ENCODE measurements at places on chromosomes 3 and 15.

DNA sequence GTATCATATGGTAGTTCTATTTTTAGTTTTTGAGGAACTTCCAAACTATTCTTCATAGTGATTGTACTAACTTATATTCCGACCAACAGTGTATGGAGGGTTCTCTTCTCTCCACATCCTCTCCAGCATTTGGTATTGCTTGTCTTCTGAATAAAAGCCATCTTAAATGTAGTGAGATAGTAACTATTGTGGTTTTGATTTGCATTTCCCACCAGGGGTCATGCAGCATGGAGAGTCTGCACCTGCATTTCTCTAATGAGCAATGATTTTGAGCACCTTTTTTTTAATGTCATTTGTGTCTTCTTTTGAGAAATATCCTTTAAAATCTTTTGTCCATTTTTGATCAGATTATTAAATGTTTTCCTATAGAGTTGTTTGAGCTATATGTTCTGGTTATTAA lies 718.5 kb downstream of the ZBBX start:
- no peak for DNase-seq

GRCh38 chr3:65052101-65052500 lies 364.3 kb upstream of the ADAMTS9 start:
- DNase-seq = no peak

DNA sequence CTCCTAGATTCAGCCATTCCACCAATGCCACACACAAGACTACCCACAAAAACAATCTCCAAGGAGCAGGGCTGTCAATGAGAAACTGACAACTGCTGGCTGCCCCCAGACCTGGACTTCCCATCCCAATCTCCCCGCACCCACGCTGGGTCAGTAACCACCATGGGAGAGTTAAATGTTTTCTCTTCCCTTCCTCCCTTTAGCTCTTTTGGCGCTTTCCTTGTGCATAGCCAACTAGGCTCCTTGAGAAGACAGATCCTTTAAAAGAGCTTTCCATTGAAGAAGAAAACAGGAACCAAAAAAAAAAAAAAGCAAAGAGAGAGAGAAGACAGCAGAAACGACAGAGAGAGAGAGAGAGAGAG lies 8.3 kb downstream of the BCL6 start:
- no peak for DNase-seq

GRCh38 chr15:37055481-37055880 lies 44.9 kb downstream of the MEIS2 start:
- no peak for DNase-seq

- no peak for DNase-seq
These were observed 92.5 kb downstream of the LIPC start for GRCh38 chr15:58524247-58524646.

DNA sequence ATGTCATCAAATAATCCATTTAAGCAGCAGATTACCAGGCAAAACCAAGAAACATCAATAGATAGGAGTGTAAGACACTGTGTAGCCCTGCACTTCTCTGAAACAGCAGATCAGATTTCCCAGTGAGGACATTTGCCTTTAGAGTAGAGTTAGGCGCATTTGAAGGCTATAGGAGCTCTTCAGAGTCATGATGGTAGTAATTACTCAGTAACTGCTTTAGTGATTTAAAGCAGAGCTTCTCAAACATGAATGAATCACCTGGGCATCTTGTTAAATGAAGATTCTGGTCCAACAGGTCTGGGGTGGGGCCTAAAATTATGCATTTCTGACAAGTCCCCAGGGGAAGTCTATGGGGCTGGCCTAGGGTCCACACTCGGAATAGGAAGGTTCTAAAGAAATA lies 36.9 kb downstream of the THRB start:
- no peak for DNase-seq

GRCh38 chr3:127056281-127056680 lies 73.4 kb downstream of the PLXNA1 start:
- DNase-seq = no peak

DNA sequence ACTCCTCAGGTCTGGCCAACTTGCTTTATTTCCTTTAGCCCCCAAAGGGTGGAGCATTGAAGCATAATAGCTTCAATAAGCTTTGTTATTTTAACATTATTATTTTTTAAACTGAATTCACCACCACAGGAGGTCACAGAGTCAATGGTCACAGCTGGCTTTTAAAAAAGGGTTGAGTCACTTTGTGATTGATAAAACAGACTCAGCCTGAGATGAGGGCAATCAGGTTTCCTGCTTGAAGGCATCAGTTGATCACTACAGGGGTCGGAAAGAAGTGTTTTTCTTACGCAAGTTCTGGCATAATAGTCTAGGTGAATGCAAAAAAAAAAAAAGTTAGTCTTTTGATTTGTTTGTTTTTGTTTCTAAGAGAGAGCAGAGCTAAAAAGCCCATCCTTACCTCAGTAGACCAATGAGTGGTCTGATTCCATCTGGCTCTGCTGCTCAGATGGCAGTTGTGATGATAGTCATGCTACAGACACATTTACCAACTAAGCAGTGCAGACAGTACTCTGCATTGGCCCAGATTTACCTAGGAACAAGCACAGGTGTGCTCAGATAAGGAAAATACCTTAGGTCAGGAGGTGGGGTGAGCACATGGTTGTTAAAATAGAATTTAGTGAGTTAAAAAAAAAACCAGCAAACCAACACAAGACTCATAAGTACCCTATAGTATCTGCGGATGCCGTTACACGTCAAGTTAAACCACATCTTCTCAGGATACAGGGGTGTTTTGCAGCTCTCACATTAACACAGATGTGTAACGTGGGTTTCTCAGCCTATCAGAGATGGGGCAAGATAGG lies 22.6 kb downstream of the ZNF80 start:
- no peak for DNase-seq

DNA sequence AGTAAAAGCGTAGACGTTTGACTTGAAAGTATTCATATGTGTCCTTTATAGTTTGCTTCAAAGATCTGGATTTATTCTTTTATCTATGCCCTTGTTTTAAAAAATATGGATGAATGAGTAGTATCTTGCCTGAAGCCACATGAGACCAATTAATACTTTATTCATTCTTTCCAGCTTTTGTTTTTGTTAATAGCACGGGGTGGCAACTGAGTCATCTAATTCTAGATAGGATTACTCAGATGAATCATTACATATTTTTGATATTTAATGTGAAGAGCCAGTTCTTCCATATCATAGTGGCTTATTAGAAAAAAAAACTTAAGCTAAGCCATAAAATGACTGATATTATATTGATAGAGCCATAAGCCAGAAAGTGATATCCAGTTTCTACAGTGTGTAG lies 121.9 kb downstream of the BBX start:
- DNase-seq = no peak

GRCh38 chr3:2452249-2452648 lies 353.6 kb downstream of the CNTN4 start:
- DNase-seq = no peak

- DNase-seq = no peak
These were observed 58.5 kb upstream of the PPARG start for GRCh38 chr3:12230406-12230805.

- DNase-seq = no peak
These were observed 150.3 kb upstream of the ARHGEF26 start for GRCh38 chr3:153970741-153971347.

DNA sequence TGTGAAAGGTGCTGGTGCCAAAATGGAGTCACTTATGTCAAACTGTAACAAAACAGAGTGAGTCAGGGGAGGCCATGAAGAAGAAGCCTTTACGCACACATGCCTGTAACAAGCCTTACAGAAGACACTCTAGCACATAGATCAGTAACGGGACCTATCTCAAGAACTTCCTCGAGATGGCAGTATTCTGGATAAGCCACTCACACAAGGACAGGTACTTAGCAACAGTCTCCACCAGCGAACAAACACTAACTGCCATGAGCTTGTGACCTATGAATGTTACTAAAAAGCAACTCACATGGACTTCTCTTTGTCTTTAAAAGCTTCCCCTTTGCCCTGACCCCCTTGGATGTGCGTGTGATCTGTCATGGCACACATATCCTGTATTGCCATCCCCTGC lies 235.1 kb downstream of the CD47 start:
- no peak for DNase-seq

- DNase-seq = no peak
These were observed 183.4 kb upstream of the UBE2E2 start for GRCh38 chr3:23019596-23020300.

DNA sequence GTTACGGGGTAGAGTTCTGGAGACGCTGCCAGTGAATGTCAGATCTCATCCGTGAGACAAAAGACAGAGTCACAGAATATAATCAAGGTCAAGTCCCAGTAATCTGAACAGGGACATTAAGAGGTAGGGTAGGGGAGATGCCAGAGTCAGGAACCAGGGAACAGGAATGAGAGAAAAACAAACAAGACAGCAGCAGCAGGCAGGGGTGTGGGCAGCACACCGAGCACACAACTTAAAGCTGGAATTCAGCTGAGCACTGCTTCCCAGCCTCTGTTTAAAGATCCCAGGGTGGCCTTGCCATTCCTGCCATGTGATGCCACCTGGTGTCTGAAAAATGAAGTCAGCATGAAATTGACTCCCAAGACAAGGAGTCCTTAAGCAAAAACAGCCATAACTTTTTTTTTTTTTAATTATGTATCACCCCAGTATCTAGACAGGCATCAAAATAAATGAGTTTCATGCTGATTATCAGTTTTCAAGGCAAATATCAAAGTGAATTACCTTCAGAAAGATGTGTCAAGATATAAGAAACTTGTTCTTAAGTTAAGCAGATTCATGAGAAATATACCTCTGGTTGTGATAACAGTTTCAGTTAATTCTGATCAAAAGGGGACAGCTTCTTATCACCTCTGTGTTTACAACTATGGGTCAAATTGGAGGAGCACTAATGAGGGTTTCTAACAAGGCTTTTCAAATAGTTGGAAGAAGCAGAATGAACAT lies 203.7 kb downstream of the SLC9A9 start:
- no peak for DNase-seq

- no peak for DNase-seq
These were observed 32.2 kb upstream of the ACP3 start for GRCh38 chr3:132284781-132285619.

GRCh38 chr15:89395461-89395871 lies 60.8 kb upstream of the POLG start:
- no peak for DNase-seq

- DNase-seq = no peak
These were observed 68.0 kb downstream of the TRAK1 start for GRCh38 chr3:42159147-42159546.

- peak; percentile 29 for DNase-seq
These were observed 70.5 kb upstream of the ATP10A start for GRCh38 chr15:25933456-25934158.

GRCh38 chr3:108006077-108006771 lies 84.6 kb downstream of the CD47 start:
- no peak for DNase-seq

DNA sequence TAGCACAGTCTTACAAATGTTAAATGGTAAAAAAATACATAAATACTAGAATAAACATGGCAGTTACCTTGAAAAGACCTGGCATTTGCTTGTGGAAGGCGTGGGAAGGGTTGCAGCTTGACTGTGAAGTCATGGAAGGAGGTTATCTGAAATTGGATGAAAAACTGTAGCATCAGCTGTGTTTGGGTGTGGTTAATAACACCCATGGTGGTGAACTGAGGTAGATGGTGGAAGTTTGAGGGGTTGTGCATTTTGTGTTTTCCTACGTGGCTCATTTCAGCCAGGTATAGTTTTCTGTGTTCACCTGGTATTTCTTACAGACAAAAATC lies 46.5 kb downstream of the PSMD6 start:
- no peak for DNase-seq

DNA sequence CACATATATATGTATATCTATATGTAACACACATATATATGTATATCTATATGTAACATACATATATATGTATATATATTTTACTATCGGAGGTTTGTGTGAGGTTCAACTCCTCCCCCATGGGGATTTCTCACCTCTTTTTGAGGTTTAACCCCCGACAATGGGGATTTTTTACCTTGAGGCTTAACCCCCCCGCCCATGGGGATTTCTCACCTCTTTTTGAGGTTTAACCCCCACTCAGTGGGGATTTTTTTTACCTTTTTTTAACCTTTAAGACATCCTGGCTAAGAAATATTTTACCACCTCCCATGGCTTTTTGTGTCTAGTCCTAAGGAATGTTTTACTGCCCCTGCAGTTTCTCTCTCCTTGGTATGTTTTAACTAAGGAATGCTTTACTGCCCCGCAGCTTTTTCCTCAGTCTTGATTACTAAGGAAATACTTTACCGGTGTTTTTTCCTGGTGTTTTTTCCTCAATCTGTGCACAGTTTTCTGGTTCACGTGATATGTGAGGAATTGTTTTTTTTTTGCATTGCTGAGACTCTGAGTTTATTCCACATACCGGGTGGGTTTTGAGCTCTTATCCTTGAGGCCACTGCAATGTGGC lies 185.2 kb downstream of the KLF13 start:
- DNase-seq = no peak

GRCh38 chr3:71218508-71218907 lies 365.0 kb downstream of the FOXP1 start:
- DNase-seq = no peak

DNA sequence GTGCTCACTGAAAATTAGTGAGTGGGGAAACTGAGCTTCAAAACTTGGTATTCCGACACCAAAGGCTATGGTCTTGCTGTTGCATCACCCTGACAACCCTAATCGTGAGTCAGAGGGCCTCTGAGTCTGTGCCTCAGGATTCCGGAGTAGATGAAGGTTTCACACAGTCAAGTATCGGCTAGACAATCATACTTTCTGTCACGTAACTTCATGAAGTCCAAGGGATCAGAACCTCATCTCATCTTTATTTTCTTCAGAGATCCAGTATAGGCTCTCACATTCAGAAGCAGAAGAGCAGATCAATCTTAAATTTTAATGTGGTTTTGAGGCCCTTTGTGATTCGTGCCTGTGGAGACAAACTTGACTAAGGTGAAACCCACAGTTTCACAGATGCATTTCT lies 26.1 kb upstream of the NECTIN3 start:
- DNase-seq = no peak

GRCh38 chr3:33447958-33448357 lies 7.8 kb upstream of the UBP1 start:
- no peak for DNase-seq

DNA sequence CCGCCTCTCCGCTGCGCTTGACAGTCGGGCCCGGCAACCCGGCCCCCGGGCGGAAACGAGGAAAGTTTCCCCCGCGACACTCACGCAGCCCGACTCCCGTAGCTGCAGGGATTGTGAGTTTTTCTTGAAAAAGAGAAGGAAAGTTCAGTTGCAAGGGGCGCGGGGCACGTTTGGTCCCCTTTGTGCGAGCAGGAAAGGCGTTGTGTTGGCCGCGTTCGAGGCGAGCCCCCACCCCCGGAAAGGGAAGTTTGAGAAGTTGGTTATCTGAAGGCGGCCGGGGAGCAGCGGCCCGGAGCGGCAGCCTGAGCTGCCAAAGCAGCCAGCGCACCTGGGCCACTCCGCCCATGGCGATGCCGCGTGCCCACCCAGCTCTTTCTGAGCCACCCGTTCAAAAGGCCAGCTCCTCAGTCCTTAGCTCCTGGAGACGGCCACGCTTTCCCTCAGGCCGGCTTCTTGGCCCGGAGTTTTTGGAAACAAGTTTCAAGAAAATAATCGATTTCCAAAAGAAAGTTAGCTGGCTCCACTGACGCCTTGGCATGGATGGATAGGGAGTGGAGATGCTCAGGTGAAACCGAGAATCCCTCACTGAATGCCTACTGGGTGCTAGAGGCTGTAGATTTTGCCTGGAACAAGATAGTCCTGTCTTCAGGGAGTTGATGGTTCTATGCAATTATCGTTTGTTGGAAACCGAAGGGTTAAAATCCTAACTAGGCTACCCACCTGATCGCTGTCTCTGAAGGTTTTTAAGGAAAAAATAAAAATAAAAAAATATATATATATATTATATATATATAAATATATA lies 832 bp downstream of the TGFBR2 start:
- DNase-seq = peak; percentile 47

GRCh38 chr3:83096-83495 lies 113.5 kb upstream of the CHL1 start:
- DNase-seq = no peak

GRCh38 chr3:71262364-71263265 lies 320.9 kb downstream of the FOXP1 start:
- DNase-seq = no peak
